ENCODE measurements at places on chromosomes 2 and 18.

GRCh38 chr2:124834331-124834730 lies 809.2 kb downstream of the CNTNAP5 start:
- no peak for DNase-seq

DNA sequence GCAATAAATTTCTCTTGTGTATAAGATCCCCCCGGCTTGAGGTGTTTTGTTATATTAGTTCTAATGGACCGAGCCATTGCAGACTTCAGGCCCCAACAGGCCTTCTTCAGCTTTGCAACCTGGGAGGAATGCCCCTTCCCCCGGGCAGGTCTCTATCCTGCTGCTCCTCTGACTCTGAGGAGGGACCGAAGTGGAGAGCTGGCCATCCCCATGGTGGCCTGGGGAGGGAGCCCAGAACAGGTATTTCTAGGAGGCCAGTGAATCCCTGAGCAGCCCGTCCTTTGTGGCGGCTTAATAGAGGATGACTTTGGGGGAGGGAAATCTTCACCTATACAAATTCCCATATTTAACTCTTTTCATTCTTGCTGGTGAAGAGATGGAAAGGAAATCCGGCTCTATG lies 715.8 kb upstream of the SOX11 start:
- DNase-seq = no peak

DNA sequence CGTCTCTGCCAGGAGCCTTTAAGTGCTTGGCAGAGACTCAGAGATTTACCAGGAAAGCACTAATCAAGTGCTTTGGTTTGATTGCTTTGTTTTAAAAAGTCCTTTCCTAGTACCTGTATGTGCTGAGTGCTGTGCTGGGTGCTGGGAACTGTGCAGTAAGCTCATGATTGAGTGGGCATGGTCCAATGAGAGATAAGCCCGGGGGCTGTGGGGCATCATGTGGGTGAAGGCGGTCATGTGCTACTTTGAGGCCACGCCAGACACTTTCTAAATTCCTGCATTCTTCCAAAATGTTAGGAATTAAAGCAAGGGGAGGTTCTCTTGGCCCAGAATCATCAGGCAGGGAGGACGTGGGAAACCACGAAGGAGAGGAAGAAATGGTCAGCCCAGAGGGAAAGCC lies 109.0 kb downstream of the ACAA2 start:
- no peak for DNase-seq

GRCh38 chr2:43178055-43178598 lies 48.3 kb downstream of the ZFP36L2 start:
- DNase-seq = no peak

DNA sequence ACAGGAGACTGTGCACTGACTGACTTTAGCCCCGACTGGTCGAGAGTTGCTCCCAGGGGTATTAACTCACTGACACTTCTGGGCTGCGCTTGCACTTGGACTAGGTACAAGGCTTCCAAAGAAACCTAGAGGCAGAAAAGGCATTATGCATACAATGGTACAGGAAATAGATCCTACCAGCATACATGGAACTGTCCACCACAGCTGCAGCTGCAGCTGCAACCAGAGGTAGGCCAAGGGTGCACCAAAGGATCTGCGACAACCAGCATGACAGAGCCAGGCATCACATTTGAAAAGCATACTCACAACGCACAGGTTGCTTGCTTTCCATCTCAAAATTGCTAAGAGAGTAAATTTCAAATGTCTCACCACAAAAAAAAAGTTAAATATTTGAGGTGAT lies 22.6 kb upstream of the PGAP1 start:
- DNase-seq = no peak

- no peak for DNase-seq
These were observed 502.3 kb downstream of the PID1 start for GRCh38 chr2:228768818-228769217.

GRCh38 chr18:77645170-77645872 lies 395.7 kb downstream of the GALR1 start:
- DNase-seq = no peak
